Activated CD8-positive, alpha-beta T cell treated with anti-CD3 and anti-CD28 coated beads, Interleukin-2, amount 10 ng/mL, durations not matched to agents 7 days and 5 days (primary cell): ENCODE measurements at places on chromosomes 3 and 15.

- no peak for DNase-seq
These were observed 148.1 kb upstream of the UMPS start for GRCh38 chr3:124582196-124582595.

DNA sequence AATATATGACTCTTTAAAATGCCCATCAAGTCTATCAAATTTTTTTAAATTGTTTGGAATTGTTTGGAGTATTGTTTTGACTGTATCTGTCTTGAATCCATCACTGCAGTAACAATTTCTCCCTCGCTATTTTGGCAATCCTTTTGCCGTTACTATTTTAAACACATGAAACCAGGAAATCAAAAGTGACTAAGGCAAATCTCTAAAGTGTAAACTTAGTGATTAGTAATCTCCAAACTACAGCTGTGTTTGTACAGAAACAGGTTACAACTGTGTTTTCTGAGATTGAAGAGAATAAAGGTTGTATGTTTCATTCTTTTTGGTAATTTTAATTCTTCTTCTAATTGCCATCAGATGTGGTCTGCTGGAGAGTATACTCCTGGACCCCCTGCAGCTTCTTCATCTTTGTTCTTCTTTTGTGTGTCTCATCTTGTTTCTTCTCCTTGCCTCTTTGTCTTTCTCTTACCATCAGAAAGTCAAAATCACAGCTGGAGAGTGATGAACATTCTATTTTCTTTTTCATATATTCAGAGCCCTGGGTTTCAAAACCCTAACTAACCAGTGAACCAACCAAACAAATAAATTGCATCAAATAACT is 465.4 kb downstream of the RBMS3 start:
- DNase-seq: no peak

DNA sequence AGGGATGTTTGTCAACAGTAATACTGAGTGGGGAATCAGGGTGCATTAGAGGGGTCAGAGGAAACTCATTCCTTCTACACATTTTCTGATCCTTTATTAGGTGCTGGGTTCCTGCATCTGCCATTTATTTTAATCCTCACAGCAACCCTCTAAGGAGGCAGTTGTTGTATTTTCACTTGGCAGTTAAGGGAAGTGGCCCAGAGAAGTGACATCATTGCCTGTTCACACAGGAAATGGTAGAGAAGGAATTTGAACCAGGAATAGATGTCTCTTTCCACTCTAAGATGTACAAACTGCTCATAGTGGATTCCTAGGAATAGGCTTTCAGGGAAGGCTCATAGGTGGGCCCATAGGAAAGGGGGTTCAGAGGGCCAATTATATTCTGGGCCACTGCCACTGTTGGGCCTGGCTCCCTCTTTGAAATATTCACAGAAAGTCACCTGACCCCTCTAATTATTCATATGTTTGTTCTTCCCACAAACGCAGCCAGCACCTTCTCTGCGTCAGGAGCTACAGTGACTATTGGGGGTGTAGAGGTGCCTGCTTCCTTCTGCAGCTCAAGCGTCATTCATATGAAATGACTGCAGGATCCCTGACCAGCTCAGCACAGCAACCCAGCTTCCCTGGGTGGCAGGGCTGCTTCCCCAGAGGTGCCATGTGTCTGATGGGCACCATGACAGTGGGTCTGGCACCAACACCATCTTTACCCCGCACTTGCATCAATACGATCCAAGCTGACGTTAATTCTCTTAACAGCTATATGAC is 163.9 kb upstream of the SMAD3 start:
- DNase-seq: no peak

DNA sequence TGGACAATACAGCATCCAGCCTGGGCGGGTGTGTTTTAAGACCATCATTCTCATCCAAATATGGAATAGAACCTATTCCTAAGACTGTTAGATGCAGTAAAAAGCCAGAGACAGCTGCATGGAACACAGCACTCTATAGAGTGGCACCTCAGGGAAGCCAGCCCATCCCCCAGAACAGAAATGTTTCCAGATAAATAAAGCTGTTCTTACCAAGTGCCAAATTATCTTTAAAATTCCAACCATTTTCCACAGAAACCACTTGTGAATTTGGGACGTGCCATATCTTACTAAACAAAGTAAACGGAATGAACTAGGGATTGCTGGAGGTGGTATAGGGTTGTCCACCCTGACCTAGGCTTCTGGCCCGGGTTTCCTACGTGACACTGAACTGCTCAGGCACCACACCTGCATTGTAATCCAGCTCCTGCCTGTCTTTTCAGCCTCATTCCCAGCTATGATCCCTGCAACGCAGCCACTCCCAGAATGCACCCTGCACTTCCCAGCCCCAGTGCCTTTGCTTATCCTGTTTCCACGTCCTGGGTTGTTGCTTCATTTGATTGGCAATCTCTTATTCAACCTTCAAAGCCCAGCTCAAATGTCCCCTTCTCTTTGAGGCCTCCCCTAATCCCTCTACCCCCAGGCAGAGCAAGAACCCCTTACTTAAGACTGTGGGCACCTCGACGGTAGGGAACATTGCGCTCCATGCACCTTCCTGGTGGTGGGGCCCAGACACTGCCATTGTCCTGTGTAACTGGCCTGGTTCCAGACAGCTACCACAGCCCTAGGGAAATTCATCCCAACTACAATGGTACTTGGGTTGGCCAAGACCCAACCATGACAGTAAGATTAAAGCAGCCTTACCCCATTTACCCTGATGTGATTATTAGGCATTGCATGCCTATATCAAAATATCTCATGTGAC is 100.2 kb downstream of the IQSEC1 start:
- DNase-seq: no peak

DNA sequence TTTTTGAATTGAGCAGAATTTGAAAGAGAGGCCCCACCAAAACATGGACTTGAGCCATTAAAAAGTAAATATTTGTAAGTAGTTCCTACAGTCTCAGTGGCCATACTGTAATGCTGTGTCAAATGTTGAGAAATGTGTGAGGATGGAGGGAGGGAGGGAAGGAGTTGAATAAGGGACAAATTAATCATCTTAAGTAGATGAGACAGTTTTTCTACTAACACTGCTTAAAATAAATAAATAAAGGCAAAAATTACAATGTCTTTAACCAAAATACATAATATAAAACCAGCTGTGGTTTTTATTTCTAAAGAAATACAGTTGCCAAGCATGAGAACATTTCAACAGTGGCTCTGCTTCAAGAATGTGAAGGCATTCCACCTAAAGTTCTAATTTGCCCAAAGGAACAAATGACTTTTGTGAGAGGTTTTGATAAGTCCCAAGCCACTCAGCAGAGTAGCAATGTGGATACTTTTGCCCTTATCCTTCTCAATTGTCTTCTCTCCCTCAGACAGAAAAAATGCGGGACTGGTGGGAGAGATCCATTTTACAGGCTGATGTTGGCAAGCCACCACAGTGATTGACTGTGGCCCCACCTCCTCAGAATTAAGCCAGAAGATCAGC is 427.0 kb upstream of the RARB start:
- DNase-seq: no peak

DNA sequence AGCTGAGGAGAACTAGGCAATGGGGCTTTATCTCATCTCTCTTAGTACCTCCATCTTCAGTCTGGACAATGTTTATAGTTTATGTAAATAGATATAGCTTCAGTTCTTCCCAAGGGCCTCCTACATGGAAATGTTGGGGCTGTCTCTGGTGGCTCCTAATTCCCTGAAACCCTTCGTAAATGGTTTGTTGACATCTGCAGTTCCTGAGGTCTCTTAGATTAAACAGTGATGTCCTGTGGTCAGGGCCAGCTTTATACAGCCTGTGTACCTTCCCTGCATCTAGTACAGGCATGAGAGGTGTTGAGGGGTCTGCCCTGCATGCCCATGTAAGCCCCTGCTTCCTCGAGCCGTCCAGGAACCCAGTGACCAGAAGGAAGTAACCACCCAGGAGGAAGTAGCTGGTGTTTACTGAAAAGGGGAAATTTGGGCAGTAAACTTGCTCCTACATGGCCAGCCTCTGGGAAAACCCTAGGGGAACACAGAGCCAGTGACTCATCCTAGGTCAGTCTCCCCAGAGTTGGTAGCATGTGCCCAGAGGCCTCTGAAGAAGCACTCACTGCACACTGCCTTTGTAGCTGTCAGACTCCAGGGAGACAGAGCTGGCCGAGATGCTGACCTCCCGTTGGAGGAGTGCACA is 4.7 kb upstream of the TBC1D2B start:
- DNase-seq: no peak

GRCh38 chr15:81097890-81098280 is 36.2 kb upstream of the CFAP161 start:
- DNase-seq: no peak

GRCh38 chr3:195876297-195877064 is 31.9 kb downstream of the TNK2 start:
- DNase-seq: no peak
